ENCODE measurements at places on chromosomes 3 and 15. TPM values are rescaled to one million over a fixed set of nuclear protein-coding genes. Genes with fewer than 3 reads are reported as not detected.

The THBS1 gene
- total RNA-seq, result 155 TPM

The GRM2 gene
- total RNA-seq, result not detected

DNA sequence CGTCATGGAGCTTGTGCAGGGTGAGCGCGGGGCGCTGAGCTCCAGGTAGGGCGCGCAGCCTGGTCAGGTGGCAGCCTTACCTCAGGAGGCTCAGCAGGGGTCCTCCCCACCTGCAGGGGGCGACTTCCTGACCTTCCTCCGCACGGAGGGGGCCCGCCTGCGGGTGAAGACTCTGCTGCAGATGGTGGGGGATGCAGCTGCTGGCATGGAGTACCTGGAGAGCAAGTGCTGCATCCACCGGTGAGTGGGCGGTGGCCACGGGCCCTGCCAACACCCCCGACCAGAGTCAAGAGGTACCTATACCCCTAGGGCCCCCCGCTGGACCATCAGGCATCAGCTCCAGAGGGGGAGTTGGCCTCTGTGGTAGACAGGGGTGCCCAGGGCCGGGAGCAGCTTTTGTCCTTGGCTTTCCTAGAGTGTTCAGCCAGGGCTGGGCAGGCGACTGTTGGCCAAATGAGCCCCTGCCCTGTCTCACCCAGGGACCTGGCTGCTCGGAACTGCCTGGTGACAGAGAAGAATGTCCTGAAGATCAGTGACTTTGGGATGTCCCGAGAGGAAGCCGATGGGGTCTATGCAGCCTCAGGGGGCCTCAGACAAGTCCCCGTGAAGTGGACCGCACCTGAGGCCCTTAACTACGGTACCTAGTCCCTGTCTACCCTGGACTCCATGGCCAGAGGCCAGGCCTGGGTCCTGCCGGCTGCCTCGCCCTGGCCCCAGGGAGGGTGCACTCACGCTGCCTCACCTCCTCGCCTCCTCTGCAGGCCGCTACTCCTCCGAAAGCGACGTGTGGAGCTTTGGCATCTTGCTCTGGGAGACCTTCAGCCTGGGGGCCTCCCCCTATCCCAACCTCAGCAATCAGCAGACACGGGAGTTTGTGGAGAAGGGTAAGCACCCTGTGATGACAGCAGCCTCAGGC, 9.1 kb downstream of the FES start:
- H3K27ac ChIP-seq, result no peak overlapping the region
- H3K4me3 ChIP-seq, result no peak overlapping the region
- no peak for DNase-seq
- H3K36me3 ChIP-seq, result peaks cover 59% of the 10 kb centered on the region
- no peaks in the 10 kb centered on the region for H3K4me1 ChIP-seq

DNA sequence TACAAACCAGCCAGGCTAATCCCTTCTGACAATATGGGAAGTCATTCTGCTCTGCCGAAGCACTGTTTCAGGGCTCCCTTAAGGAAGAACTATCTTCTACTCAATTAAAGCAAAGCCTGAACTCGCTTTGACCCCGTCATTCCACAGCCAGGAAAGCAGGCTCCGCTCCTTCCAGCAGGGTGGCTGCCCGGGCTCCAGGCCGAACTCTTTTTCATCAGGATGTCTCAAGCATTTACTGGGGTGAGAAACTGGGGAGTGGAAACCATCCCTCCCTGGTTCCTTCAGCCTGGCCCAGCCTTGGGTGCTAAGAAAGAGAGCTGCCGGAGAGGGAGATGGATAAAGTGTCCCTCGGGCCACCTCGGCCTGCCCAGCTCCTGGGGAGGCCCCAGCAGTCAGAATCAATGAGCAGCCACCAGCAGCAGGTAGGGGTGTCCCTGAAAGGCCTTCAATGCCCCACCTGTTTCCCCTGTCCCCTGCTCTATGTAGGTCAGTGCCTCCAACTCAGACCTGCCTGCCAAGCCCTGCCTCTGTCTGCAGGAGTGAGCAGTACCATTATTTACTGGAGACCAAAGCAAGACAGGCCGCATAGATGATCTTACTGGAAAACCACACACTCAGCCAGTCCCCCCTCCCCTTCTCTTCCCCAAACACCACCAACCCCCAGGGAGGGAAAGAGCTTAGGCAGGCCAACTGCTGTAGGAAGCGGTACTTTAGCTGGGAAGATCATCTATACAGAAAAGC, 225.6 kb upstream of the TLE3 start:
- H3K4me3 ChIP-seq, result no peak overlapping the region
- no peak overlapping the region for H3K27ac ChIP-seq
- no peaks in the 10 kb centered on the region for H3K27me3 ChIP-seq
- H3K4me1 ChIP-seq, result peaks cover 47% of the 10 kb centered on the region

Measured in thyroid gland (tissue), 4 donors.